Activated CD4-positive, alpha-beta T cell treated with anti-CD3 and anti-CD28 coated beads, Interleukin-2, amount 50 U/mL, for 48 hours (primary cell): ENCODE measurements at places on chromosomes 5 and 9.

DNA sequence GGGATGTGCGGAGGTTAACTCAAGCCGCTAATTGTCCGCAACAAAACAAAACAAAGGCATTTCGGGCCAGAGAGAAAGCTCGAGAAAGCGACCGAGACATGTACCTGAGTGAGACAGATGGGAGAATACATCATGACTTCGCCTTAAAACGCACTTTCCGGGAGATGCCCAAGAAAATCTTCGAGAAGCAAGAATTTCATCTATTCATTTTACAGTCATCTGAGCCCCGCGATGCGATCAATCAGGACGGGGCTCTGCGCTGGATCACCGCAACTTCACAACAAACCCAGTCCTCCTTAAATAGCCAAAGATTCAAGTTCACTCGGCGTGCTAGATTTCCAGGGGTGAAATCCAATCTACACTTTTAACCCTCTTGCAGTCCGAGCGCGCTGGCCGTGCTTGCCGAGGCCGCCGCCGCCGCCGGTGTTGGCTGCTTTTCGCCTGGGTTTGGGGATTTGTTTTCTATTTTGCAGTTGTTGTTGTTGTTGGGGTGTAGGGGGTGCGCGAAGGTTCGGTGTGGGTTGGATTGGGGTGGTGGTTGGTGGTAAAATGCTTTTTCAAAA is 482 bp downstream of the NFIB start:
- DNase-seq = no peak

DNA sequence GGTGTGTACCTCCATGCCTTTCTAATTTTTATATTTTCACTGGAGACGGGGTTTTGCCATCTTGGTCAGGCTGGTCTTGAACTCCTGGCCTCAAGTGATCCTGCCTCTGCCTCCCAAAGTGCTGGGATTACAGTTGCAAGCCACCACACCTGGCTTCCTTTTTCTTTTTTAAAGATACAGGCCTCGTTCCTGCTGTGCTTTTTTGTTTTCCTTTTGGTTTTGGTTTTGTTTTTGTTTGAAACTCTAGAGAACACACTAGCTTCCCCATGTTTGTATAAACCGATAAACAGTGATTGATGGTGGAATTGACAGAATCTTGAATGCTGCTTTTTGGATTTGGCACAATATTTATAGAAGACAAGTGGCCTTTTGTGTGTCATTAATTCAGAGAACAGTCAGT is 1603.4 kb downstream of the MAT2B start:
- DNase-seq = no peak

DNA sequence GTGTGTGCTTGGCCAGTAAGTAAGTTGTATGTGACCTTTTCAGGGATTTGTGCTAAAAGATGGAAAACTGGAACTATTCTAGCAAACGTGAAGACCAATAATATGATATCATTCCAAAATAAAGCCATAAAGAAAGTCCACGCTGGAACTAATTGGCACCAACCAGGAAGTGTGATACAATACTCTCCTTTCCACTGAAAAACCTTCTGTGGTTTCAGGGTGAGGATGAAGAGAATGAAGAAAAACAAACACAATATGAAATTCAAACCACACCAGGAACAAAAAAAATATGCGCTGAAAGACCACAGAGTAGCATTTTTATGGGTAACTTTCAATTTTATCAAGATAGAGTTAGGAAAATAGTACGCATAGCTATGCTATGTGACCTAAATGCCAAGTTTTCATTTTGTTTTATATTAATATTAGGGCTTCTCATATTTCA is 105.8 kb downstream of the EFNA5 start:
- no peak for DNase-seq

DNA sequence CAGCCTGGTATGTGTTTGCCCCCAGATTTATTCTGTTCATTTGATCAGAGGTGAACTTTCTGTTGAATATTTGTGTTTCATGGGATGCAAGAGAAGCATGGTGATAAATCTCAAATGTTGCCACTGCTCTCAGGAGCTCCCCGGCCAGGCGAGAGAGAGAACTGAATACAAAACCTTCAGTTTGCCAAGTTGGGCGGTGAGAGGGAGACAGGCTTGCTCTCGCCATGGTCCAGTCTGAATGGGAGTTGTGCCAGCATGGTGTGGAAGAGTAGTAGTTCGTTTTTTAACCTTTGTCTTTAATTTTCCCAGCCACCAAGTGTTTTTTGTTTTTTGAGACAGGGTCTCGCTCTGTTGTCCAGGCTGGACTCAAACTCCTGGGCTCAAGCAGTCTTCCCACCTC is 2.7 kb downstream of the NTMT1 start:
- no peak for DNase-seq

GRCh38 chr9:119829186-119829585 is 460.0 kb upstream of the BRINP1 start:
- DNase-seq = no peak

DNA sequence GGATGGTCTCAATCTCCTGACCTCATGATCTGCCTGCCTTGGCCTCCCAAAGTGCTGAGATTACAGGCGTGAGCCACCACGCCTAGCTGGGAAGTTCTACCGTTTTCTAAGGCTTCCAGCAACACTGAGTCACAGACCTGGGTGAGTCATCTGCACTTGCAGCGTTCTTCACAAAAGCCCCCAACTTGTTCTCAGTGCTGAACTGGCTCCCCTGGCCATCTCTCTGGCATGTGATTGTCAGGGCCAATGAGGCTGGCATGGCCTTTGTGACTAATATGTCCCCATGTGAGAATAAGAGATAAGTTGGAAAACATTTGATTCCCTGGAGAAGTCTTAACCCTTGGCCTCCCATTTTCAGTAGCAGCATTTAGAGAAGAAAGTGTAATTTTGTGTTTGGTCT is 124.4 kb downstream of the WDR41 start:
- DNase-seq = peak; percentile 12

DNA sequence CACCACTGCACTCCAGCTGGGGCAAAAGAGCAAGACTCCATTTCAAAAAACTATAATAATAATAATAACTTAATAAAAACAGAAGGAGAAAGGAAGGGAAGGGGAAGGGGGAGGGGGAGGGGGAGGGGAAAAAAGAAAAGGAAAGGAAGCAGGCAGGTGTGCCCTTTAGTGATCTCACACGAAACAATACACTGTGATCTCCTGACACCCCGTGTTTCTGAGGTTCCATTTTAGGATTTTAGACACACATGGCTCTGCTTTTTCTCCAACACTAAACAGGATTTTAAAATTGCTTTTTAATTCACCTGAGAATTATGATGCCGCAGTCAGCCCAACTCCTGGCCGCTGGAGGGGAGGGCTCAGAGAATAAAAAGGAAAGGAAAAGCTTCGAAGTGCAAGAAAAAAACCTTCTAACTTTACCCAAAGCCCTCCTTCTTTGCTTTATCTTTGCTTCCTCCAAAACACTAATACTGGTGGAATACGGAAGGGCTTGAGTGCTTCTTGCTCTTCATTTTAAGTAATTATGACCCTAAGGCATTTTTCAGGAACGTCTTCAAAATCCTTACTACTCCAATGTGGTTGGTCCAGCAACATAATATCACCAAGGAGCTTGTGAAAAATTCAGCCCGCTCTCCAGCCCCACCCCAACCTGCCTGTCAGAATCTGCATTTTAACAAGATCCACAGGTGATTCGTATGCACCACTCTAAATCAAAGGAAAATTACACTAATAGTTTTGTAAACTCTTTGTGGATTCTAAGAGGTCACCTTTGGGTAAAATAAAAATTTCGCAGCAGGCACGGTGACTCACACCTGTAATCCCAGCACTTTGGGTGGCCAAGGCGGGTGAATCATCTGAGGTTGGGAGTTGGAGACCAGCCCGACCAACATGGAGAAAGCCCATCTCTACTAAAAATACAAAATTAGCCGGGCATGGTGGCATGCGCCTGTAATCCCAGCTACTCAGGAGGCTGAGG is 66.0 kb downstream of the MYO10 start:
- no peak for DNase-seq

- peak; percentile 3 for DNase-seq
Observed at GRCh38 chr5:2136728-2137333, 254.1 kb upstream of the IRX4 start.

GRCh38 chr9:99336005-99336404 is 113.9 kb downstream of the SEC61B start:
- DNase-seq = no peak

GRCh38 chr5:107272954-107273353 is 397.8 kb downstream of the EFNA5 start:
- no peak for DNase-seq

DNA sequence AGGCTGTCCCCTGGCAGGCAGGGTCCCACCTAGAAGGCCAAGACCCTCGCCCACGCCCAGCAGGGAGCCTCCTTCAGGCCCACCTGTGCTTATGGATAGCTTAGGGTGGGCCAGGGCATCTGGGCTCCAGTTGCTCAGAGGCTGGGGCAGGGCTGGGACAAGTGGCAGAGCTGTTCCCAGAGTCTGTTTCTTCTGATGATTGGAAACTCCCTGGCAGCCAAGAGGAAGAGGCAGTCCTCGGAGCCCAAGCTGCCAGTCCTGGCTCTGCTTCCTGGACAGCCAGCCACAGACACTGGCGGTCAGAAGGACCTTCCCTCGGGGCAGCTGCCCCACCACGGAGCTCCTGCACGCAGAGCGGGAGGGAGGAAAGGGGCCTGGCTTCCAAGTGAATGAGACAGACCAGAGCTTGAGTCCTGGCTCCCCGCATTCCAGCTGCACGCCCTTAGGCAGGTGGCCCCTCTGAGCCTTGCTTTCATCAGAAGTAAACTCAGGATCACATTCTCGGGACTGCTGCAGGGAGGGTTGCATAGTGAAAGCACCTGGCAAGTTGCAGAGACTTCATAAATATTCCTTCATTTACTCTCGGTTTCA is 37.9 kb upstream of the GABRP start:
- DNase-seq = no peak

DNA sequence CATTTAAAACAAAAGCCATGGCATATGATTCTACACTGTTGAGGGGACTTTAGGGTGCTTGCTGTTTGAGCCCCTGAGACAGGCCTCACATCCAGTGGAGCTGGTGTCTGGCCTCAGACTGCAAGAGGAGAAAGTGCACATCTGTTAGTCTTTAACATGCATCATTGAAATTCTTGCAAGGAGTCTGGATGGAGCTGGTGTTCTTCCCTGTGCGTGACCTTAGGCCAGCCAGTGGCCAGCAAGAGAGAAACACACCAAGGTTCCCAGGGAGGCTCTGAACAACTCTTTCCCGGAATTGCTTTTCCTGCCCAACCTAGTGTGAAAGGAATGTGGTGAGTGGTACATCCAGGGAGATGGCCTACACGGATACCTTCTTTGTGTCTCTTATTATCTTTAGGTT is 282.8 kb upstream of the TNC start:
- no peak for DNase-seq

- DNase-seq = no peak
Observed at GRCh38 chr5:34717426-34718327, 61.5 kb downstream of the RAI14 start.

- DNase-seq = no peak
Observed at GRCh38 chr5:68139611-68140441, 75.7 kb upstream of the PIK3R1 start.

DNA sequence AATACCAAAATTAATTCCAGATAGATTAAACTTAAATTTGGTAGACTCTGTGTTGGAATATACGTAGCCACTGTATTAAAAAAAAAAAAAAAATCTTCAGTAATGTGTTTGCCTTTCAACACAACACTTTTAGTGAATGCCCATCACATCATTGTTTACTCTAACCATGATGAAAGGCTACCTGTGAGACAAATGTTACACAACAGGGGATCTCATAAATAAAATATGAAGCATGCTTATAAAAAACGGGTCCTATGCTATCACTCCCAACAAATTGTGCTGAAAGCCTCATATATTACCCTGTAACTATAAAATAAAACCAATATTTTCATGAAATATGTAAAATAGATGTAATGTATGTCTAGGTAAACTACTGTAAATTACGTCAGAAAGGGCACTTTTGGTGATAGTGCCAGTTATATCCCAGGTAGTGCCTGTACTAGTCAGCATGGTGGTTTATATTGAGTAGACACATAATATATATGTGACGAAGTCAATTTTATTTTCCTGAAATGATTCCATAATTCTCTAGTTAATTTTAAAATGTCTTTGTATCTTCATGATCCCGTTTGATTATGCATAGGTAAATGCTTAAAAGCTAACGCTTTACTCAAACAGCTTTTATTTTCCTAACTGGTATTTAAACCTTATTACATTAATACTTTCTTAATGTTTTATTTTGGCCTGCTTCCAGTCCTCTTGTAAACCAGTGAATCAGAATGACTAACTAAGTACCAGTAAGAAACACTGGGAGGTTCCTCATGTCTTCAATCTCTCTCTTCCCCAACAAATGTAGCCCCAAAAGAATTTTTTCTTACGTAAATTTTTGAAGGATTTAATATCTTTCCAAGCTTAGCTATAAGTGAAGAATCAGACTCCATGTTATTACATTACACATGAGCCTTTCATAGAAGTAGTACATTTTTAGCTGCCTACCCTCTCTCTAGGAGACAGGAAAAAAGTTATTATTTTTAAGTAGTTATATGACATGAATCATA is 420.3 kb downstream of the GABRG2 start:
- DNase-seq = no peak

- peak; percentile 90 for DNase-seq
Observed at GRCh38 chr5:134100283-134101091, 14.0 kb upstream of the TCF7 start.

DNA sequence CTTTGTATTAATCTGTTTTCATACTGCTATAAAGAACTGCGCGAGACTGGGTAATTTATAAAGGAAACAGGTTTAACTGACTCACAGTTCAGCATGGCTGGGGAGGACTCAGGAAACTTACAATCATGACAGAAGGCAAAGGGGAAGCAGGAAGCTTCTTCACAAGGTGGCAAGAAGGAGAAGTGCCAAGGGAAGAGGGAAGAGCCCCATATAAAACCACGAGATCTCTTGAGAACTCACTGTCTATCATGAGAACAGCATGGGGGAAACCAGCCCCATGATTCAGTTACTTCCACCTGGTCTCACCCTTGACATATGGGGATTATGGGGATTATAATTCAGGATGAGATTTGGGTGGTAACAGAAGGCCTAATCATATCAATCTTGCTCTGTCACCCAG is 60.9 kb upstream of the CHD1 start:
- DNase-seq = no peak

GRCh38 chr9:91240596-91241165 is 121.0 kb downstream of the AUH start:
- no peak for DNase-seq

GRCh38 chr9:77384406-77384805 is 207.1 kb downstream of the VPS13A start:
- no peak for DNase-seq

DNA sequence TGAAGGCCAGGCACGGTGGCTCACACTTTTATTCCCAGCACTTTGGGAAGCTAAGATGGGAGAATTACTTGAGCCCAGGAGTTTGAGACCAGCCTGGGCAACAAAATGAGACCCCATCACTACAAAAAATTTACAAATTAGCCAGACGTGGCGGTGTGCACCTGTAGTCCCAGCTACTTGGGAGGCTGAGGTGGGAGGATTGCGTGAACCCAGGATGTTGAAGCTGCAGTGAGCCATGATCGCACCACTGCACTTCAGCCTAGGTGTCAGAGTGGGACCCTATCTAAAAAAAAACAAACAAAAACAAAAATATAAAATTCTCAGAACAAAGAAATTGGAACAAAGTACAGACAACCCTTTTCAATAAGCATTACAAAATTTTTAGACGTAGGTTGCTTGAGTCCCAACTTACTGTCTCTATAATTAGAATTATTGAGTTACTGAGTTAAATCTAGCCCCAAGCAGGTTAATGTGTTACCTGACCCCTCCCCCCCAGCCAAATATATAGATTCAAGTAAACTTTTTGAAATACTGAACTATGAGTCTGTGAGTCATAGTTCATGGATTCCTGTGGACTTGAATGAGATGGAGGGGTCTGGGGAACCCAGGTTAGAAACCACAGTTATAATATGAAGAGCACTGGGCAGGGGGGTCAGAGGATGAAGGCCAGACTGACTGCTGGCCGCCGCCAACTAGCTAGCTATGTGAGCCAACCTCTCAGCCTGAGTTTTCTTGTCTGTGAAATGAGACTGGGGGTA is 173.1 kb downstream of the AOPEP start:
- no peak for DNase-seq
